T-helper 17 cell (primary cell): ENCODE measurements at places on chromosomes 3 and 15.

DNA sequence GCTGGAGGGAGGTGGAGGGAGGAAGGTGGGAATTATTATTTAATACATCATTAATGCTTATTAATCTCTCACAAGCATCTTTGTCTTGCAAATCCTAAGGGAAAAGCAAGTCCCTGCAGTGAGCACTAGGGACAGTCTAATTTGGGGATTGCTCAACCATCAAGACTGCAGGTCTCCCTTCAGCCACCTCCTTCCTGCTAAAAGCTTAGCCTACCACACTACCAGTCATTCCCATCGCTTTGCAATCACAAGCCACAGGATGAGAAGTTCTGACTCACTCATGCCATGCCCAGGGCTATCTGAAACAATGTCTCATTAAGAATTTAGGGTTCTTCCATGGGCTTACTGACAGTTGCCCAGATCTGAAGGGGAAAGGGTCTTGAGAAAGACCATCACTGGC, 51.0 kb upstream of the EIF1B start:
- DNase-seq = no peak

- DNase-seq = no peak
These were observed 12.8 kb upstream of the CCNL1 start for GRCh38 chr3:157172746-157173145.

DNA sequence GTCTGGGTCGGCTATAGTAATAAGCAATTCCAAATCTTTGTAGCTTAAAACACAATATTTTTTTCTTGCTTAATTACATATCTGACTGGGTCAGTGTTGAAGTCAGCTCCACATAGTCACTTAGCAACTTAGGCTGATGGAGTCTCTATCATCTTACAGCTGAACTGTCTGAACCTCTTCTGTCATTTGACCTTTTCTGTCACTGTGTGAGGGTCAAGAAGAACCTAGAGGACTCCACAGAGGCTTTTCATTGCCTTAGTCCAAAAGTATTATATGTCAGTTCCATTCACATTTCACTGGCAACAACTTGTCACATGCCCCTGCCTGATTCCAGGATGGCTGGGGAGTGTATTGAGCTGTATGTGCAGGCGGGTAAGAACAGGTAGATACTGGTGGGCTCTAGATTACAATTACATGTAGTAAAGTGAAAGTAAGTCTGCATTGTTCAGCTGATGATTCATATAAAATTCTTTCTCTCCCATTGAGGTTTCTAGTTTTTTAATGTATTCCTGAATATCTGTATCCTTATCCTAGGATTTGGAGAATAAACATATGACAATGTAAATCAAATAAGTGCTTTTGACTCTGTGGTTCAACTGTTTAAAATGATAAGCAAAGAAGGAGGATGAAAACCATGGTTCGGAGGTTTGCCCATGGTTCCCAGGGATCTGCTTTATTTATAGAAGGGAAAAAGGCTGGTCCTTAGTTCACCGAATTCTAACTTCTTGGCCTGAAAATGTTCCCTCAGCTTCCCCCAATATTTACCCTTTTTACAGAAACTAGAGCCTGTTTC, 5.8 kb upstream of the ARPP21 start:
- DNase-seq = no peak

GRCh38 chr3:100155128-100155527, 40.8 kb upstream of the FILIP1L start:
- DNase-seq = no peak

- no peak for DNase-seq
These were observed 42.8 kb upstream of the PTPRG start for GRCh38 chr3:61518590-61518989.

GRCh38 chr15:51621936-51622603, 501 bp downstream of the DMXL2 start:
- no peak for DNase-seq

- no peak for DNase-seq
These were observed 51.9 kb downstream of the EPHB1 start for GRCh38 chr3:134846911-134847317.

DNA sequence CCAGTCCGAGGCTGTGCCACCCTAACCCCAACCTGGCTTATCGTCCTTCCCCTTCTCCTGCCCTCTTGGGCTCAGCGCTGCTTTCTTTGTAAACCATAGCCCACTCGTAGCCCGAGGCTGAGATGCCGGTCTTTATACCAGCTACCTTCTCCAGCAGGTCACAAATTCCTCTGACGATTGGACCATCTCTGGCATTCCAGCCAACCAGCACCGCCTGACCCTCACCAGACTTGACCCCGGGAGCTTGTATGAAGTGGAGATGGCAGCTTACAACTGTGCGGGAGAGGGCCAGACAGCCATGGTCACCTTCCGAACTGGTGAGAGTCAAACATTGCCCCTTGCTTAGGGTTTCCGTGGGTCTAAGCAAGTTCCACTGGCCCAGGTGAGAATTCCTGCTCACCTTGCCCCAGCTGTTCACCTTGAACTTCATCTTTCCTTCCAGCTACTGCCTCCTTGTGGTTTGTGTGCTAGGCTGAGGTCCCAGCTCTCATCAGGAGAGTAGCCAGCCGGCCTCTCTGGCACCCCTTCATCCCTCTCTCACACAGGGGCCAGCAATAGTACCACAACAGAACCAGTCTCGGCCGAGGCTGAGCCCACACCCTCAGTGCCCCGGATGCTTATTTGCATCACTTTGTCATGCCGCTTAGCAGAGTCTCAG, 66.7 kb downstream of the BOC start:
- DNase-seq = no peak

- no peak for DNase-seq
These were observed 13.0 kb downstream of the ANAPC13 start for GRCh38 chr3:134472831-134473230.
